ENCODE measurements at places on chromosomes 5 and 9.

GRCh38 chr5:31393126-31393525, 138.8 kb downstream of the DROSHA start:
- no peak for DNase-seq

DNA sequence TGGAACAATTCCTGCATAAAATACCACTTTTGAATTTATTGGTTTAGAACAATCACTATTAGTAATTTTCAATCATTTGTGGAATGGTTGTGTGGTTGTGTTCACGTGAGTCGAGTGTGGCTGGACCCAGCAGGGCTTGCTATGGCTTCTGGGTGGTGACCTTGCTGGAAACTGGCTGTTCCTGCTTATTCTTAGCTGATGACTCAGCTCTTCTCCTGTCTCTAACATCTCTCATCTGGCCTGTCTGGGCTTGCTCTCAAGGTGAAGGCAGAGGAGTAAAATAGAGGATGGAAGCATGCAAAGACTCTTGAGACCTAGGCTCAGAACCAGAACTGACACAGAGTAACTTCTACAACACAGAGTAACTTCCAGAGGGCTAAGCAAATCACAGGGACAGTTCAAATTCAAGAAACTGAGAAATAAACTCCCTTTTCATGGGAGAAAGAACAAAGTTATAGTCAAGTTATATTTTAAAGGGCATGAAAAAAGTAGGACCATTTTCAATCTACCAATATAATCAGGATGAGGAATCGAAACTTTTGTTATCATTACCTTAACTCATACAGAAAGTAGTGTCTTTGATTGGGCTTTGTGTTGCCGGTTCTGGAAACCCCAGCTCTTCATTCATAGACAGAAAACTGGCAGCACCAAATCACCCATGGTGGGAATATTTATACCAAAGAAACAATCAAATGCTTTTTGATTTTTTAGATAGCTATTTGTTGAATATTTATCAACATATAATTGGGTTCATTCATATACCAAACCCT, 665.1 kb downstream of the CDH18 start:
- no peak for DNase-seq

DNA sequence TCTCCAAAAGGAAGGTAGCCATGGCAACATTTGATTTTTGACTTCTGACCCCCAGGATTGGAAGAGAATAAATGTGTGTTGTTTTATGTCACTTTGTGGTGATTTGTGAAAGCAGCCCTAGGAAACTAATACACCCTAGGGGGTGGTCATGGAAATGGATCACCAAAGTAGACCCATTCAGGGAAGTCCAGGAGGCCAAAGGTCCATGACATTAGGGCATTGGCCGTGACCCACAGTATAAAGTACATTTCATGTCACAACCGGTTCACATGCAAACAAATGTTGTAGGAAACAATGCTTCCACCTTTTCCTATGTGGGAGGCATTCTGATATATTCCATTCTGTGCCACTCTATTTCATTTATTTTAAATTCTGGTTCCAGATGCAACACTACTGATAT, 128.4 kb downstream of the ADAMTS12 start:
- no peak for DNase-seq

- DNase-seq: no peak
These were observed 125.6 kb upstream of the DMRT1 start for GRCh38 chr9:715743-716400.

DNA sequence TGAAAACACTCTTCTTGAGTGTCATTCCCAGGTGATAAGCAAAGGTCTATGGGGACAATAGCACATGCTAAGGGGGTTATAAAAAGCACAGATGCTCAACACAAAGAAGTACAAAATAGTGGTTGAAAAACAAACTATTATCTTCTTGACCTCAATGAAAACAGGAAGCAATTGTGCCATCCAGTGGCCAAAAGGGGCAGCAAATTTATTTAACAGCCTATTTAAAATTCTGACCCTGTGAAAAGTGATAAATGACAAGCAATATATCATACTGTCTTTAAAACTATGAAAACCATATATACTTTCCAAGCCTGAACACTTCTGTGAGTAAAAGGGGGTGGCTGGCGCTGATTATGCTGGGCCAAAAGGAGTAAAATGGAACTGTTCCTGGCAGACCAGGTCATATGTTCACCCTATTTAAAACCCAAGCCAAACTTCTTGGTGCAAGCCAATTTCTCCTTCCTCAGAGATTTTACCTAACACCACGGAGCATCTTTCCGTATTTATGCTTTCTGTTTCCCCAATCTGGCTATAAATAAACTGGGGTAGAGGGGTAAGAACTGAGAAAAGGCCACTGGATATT, 29.7 kb downstream of the TEX10 start:
- DNase-seq: no peak

- DNase-seq: no peak
These were observed 72.0 kb upstream of the DAP start for GRCh38 chr5:10832987-10833386.
